ENCODE measurements at places on chromosomes 13 and 19. TPM values are rescaled to one million over a fixed set of nuclear protein-coding genes. Genes with fewer than 3 reads are reported as not detected.

The CRX gene
- 0.04 TPM for polyA plus RNA-seq

The PLEKHF1 gene
- 0.96 TPM for polyA plus RNA-seq

The ZNF708 gene
- 6.5 TPM for polyA plus RNA-seq

The GARIN5A gene
- polyA plus RNA-seq: 4.8 TPM

Measured in cardiac muscle cell (in vitro differentiated cells and primary cell).